Progenitor cell of endocrine pancreas (in vitro differentiated cells): ENCODE measurements at places on chromosomes 6 and 20.

- no peak for DNase-seq
Measured at GRCh38 chr20:57190536-57191264, 75.7 kb downstream of the BMP7 start.

GRCh38 chr20:17276101-17276500 lies 49.3 kb downstream of the PCSK2 start:
- DNase-seq, result no peak

GRCh38 chr6:99119109-99120031 lies 171.6 kb upstream of the FBXL4 start:
- DNase-seq, result no peak

DNA sequence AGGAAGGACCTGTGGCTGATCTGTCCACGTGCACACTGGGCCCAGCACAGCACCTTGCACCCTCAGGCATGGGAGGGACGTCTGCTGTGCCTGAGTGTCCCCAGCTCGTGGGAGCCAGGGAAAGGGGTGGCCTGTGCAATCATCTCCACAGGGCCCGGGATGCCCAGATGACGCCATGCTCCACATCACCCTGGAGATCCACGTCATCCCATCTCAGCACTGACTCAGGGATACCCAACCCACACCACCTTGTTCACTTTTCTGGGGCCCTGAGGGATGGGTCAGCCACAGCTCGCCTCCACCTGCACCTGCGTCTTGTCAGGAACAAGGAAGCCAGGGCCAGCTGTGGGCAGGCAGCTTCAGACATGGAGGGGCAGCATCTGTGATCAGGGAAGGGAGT lies 48.2 kb downstream of the RAB44 start:
- DNase-seq, result no peak

GRCh38 chr6:161635975-161636374 lies 362.1 kb upstream of the AGPAT4 start:
- DNase-seq, result no peak

- no peak for DNase-seq
Measured at GRCh38 chr6:1593958-1594314, 15.8 kb upstream of the FOXC1 start.

DNA sequence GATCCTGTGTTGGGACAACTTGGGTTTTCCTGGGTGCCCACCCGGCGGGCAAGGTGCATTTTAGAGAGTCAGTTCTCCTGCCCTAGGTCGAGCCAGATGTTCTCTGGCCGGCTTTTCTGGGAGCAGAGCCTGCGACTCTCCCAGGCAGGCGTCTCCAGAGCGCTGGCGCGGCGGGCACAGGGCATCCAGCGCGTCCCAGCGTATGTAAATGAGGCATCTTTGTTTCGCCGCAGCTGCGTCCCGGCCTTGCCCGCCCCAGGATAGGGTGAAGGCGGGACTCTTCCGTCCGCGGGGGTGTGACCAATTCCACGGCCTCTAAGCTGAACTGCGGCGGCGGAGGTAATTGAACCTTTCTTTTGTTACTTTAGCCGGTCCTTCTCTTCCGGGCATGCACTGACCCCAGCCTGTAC lies 9.1 kb downstream of the GRIK2 start:
- DNase-seq, result no peak

DNA sequence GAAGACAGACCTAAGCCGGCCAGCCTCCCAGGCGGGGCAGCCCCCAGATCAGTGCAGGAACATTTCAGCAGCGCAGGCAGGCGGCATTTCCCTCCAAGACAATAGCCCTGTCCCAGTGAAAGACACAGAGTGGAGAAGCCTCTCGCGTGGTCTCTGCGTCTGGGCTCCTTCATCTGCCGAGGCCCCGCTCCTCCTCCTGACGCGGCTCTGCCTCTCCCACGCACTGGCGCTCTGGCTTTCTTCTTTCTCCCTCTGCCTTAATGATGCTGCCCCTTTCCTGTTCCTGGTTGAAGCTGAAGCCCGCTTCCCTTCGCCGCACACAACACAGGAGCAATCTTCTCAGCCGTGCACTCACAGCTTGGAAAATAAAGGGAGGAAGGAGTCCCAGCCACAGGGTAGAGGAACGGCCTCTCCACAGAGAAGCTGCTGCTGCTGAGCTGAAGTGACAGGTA lies 347.5 kb downstream of the CDH4 start:
- no peak for DNase-seq

- no peak for DNase-seq
Measured at GRCh38 chr20:25325073-25325472, 65.6 kb downstream of the ABHD12 start.

- DNase-seq, result no peak
Measured at GRCh38 chr20:4025125-4025524, 9.8 kb upstream of the RNF24 start.

DNA sequence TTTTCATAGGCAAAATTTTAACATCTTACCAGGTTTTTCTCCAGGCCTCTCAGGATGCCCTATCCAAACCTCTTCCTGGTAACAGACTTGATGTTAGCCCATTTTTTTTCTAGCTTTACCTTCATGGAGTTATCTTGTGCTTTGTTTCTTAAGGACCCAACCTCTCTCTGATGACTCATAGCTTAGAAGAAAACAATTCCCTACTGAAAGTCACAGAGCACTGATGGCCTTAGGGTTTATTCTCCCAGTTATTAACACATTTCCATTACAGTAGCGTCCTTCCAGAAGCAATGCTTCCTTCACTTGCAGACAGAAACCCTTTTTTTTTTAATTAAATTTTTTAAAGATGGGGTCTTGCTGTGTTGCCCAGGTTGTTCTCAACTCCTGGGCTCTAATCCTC lies 79.4 kb downstream of the IYD start:
- DNase-seq, result no peak

GRCh38 chr20:47735412-47736400 lies 49.6 kb downstream of the SULF2 start:
- no peak for DNase-seq

- no peak for DNase-seq
Measured at GRCh38 chr6:128512296-128512695, 8.1 kb downstream of the PTPRK start.

GRCh38 chr20:47464380-47465101 lies 37.1 kb upstream of the NCOA3 start:
- DNase-seq, result no peak

- DNase-seq, result no peak
Measured at GRCh38 chr6:158627940-158628211, 16.7 kb downstream of the DYNLT1 start.

DNA sequence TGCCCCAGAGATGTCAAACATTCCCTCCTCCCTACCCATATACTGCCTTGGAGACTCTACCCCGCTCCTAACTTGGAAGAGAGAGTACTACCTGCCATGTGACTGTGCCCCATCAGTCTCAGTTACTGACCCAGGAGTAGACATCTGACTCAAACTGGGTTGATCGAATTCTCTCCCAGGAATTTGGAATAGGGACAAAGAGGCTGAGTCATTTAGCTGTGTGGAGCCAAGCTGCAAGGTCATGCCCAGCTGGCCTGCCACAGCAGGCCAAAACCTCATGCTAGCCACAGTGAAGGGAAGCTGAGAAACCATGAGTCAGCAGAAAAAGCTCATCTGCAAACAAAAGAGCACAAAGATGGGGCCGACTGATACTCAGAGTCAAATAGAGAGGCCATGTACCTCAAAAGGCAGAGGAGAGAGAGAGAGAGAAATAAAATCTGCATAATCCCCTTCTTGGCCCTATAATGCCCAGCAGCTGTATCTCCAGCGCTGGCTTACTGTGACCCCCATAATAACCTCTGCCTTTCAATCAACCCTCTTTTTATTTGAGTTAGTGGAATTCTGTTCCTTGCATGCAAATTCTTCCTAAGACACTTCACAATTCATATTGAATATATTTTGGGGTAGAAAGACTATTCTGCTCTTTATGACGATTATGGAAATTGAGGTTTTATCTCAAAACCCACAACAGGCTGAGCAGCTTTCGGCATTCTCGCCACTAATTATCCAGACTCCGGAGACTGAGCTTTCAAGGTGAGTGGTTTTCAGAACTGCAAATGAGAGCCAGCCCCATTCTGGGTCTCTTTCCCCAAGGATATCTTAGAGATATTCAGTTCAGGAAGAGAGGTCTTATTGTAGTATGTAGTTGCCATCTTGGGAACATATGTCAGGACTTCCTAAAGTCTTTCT lies 21.4 kb upstream of the AKIRIN2 start:
- no peak for DNase-seq

- no peak for DNase-seq
Measured at GRCh38 chr6:115796829-115797228, 263.9 kb downstream of the FRK start.

- no peak for DNase-seq
Measured at GRCh38 chr6:26332843-26333242, 32.2 kb upstream of the BTN3A2 start.

- no peak for DNase-seq
Measured at GRCh38 chr6:1346101-1346500, 34.2 kb downstream of the FOXQ1 start.

DNA sequence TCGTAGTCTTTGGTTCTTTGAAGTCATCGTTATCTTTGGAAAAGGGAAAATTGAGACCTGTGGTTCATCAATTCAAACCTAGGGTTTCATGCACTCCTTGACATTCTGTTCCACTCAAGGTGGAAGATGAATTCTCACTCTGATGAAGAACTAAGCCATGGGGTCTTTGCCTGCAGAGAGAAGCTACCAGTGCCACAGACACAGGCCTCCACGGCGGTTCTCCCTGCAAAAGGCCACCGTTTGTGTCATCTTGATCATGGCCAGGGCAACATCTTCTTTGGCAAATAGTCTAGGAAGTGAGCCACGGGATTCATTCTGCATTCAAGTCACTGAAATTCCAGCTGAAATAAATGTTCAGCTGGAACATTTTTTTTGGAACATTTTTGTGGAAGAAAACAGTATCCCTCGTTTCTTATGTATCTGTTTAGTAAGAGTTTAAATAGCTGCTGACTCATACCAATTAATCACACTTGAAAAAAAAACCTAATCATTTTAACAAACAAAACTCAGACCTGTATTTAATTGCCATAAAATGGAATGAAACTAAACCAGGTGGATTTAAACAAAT lies 206.0 kb upstream of the FOXQ1 start:
- DNase-seq, result no peak

GRCh38 chr6:34663371-34663770 lies 33.2 kb downstream of the ILRUN start:
- no peak for DNase-seq

DNA sequence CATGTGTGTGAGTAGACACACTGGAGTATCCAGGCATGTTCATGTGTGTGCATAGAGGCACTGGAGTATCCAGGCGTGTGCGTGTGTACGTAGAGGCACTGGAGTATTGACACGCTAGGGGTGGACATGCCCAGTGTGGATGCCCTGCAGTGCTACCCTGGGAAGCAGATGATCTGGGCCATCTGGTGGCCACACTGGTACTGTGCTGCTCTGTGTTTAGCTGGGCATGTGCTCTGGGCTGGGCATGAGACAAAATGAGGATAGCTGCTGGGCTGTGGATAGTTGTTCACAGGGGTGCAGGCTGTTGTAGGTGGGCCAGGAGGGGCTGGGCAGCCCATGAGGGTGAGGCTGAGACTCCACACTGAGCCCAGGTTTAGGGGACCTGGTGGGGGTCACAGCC lies 24.0 kb upstream of the NPBWR2 start:
- DNase-seq, result no peak

DNA sequence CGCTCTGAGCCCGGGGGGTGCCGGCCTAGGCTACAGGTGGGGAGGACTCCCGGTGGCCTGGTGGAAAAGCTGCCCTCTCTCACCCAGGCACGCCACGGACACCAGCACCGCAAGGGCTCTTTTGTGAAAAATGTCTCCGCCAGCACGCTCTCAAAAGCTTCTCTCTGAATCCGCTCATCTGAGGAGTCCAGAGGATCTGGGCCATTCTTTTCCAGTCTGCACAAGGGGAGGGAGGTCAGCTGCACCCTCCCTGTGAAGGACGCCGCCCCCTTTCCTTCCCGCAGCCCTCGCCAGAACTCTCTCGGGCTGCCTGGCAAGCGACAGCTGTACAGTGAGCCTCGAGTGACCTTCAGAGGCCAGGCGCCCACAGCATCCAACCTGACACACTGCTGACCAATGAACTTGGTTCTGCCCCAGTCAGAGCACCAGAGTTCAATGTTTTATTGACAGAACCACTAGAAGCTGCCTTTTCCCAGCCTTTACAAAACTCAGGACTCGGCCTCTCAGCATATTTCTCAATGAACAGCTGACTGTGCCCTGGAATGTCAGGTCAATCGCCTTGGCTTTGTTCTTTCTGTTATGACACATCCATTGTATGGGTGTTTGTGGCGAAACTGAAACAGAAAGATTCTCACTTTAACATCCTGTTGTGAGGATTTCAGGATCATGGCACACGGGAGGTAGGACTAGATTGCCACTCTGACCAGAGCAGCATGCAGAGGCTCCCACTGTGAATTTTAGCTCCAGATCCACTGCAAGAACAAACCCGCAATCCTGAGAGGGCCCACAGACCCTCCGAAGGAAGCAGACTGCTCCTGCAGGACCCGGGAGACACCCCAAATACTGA lies 26.7 kb downstream of the SERPINB9 start:
- no peak for DNase-seq

DNA sequence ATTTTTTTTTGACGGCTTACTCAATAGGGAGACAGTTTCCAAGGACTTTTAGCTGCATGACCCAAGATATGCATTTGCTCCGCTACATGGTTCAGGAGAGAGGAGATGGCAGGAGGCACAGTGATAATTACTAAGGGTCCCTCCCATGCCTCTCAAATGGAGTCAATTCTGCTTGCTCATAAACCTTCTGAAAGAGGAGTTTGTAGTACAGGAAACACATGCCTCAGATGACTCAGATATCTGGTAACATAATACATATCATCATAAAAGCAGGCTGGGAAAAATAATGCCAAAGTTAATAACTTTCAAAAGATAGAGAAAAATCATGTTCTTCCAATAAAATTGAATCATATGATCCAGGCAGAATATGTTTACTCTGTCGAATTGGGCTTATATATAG lies 97.6 kb upstream of the DEFB112 start:
- no peak for DNase-seq

GRCh38 chr20:44762466-44763140 lies 16.9 kb downstream of the KCNK15 start:
- no peak for DNase-seq

DNA sequence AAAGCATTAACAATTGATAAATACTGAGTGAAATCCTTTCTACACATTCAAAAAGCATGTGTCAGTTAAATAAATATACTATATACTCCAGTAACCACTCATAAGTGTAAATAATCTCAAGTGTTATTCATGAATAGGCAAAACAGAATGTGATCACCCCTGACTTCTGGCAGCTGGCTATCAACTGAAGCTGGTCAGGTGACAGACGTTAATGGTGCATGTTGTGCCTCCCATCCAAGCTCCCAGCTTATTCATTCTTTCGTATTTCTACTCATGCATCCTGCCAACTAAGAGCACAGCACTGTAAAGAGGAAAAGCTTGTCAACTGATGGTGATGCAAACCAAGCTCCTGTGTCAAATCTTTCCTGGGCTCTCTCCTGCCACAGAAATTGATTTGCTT lies 7.7 kb downstream of the PSMB1 start:
- no peak for DNase-seq

DNA sequence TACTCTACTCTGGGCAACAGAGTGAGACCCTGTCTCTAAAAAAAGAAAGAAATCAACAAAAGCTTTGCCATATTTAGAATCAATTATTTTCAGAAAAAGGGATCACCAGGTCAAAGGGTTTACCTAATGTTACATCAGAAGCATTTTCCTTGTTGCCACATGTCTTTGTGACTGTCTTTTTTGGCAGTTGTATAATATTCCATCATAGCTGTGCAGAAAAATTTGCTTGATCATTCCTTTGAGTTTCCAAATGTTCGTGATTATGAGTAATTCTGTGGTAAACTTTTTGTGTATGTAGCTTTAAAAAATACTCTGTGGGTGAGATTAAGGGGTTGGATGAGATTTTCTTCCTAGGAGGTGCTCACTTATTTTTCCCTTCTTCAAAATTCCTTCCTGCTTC lies 26.4 kb downstream of the PNPLA1 start:
- DNase-seq, result no peak
